ENCODE measurements at places on chromosomes 4 and X. TPM values are rescaled to one million over a fixed set of nuclear protein-coding genes. Genes with fewer than 3 reads are reported as not detected.

GUCY1B1 gene
- total RNA-seq: 0.29 TPM

GRCh38 chrX:7574325-7574724 lies 268.6 kb upstream of the VCX start:
- no peak for DNase-seq
- no peak overlapping the region for H3K27ac ChIP-seq
- H3K27me3 ChIP-seq: no peaks in the 10 kb centered on the region
- no peaks in the 10 kb centered on the region for H3K36me3 ChIP-seq
- no peak overlapping the region for H3K4me3 ChIP-seq

CLDN34 gene
- not detected for total RNA-seq

DNA sequence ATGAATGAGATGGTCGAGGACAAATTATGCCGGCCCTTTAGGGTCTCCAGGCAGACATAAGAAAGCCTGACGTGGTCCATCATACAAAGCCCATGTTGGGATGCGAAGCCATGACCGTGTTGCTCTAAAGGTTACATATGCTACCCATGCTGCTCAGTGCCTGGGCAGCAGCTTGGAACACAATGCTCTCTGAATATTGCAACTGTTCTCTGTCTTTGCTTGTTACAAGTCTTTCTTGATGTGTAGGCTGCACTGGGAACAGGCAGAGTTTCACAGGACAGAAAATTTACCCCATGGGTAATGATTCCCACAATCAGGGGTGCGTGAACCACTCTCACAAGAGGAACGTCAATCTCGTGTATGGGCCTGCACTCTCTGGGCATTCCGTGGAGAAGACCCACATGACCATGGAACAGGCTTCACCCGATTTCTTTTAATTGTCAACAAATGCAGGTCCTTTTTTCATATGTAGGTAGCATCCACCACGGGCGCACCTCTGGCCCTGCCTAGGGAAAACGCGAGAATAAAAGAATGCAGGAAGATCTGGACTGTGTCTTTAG lies 66.3 kb downstream of the NBDY start:
- no peak overlapping the region for H3K27ac ChIP-seq
- no peaks in the 10 kb centered on the region for H3K27me3 ChIP-seq
- DNase-seq: no peak
- no peak overlapping the region for H3K4me3 ChIP-seq

RHOXF1 gene
- not detected for total RNA-seq

WDFY3 gene
- 0.89 TPM for total RNA-seq
